Skin of body (tissue), 3 donors: ENCODE measurements at places on chromosomes 3 and 15. TPM values are rescaled to one million over a fixed set of nuclear protein-coding genes. Genes with fewer than 3 reads are reported as not detected.
A peak's percentile ranks its signal among the peaks of the same experiment; 100 is the strongest.

DNA sequence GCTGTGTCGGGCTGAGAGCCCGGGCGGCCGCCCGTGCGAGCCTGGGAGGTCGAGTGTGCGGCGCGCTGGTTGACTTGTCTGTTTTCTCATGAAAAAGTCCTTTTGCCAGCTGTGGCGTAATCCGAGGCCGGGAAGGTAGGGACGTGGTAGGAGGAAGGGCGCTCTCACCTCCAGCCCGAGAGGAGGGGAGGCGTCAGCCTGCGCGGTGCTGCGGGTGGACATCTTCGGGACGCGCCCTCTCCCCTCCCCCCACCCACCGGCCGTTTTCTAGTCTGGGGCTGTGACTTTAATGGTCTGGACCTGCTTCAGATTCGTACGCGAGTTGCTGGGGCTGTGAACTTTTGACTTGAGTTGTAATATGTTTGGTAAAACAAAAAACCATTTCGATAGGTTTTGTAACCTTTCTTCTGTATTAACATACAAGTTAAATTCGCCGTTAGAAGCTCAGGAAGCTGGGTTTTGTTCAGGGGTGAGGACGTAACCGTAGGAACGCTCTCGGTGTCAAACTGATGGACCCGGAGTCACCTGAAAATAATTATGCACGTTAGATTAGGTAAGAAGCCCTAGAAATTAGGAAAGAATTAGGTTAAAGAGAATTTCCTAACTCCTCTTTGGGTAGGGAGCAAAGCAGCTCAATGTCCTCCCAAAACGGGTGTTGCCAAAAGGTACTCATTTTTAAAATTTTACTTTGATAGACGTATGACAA is 762 bp downstream of the NCK1 start:
- peak; percentile 71 for DNase-seq

- DNase-seq: peak; percentile 1
These were observed 84.2 kb upstream of the ABHD2 start for GRCh38 chr15:89003865-89004725.

GRCh38 chr15:71698742-71699141 is 111.6 kb upstream of the NR2E3 start:
- DNase-seq: no peak

DNA sequence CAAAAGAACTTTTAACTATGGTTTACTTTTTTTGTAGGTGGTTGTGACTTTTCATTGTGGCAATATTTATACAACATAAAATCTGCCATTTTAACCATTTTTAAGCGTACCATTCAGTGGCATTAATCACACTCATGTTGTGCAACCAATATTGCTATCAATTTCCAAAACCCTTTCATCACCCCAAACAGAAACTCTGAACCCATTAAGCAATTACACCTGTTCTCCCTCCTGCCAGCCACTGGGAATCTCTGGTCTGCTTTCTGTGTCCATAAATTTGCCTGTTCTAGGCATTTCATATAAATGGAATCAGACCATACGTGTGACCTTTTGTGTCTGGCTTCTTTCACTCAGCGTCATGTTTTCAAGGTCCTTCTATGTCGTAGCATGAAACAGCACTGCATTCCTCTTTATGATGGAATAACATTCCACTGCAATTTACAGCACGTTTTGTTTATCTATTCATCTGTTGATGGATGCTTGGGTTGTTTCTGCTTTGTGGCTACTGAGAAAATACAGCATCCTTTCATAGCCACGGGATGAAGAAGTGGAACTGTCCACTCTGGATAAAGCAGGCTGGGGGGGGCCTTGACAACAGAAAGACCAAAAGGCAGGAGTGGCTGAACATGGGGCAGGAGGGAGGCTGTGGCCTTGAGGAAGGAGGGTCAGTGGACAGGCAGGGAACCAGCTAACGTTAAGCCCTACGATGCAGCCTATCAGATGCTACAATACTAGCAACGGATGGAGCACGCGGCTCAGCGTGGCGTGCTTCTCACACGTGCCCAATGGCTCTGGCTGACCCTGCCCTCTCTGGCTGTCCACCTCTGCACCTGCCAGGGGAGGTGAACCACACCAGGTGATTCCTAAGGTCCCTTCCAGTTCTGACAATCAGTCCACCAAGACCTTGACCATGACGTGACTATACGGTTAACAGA is 110.9 kb downstream of the SEC22A start:
- DNase-seq: no peak

- no peak for DNase-seq
These were observed 22.5 kb downstream of the CHST14 start for GRCh38 chr15:40493089-40493840.

GRCh38 chr3:143239031-143239430 is 119.5 kb downstream of the CHST2 start:
- no peak for DNase-seq

GRCh38 chr3:15629860-15630597 is 28.5 kb downstream of the BTD start:
- DNase-seq: peak; percentile 86

GRCh38 chr3:12041446-12042041 is 37.4 kb downstream of the SYN2 start:
- no peak for DNase-seq

Gene PLXND1
- total RNA-seq: 134 TPM

Gene MINAR1
- 2.6 TPM for total RNA-seq
